Diencephalon (tissue), 1 donor: ENCODE measurements at places on chromosomes 1 and 21. TPM values are rescaled to one million over a fixed set of nuclear protein-coding genes. Genes with fewer than 3 reads are reported as not detected.

The FMO4 gene
- total RNA-seq: 0.46 TPM

The LEMD1 gene
- 4.6 TPM for total RNA-seq

The PAPPA2 gene
- 4.2 TPM for total RNA-seq

The KLHDC9 gene
- total RNA-seq: 15.5 TPM

The ATP8B2 gene
- 33.9 TPM for total RNA-seq

The AMY1A gene
- total RNA-seq: not detected

The CCDC27 gene
- not detected for total RNA-seq

The APCS gene
- total RNA-seq: not detected

The RGS21 gene
- total RNA-seq: not detected

The EFNA3 gene
- total RNA-seq: 13.8 TPM

The MYBPH gene
- not detected for total RNA-seq
